ENCODE measurements at places on chromosomes 4 and X. TPM values are rescaled to one million over a fixed set of nuclear protein-coding genes. Genes with fewer than 3 reads are reported as not detected.

The BEX2 gene
- total RNA-seq = 0.46 TPM

The CISD2 gene
- total RNA-seq = 37.7 TPM

The FAT4 gene
- 0.27 TPM for total RNA-seq

The USP27X gene
- 7.2 TPM for total RNA-seq

The GASK1B gene
- total RNA-seq = 40.4 TPM

The TKTL2 gene
- not detected for total RNA-seq

The SPON2 gene
- 17.4 TPM for total RNA-seq

The NSUN7 gene
- not detected for total RNA-seq

The AMER1 gene
- total RNA-seq = 10.8 TPM

The H2BW2 gene
- not detected for total RNA-seq

The CXorf49 gene
- not detected for total RNA-seq

GRCh38 chr4:119984996-119985395 is 81.7 kb downstream of the MAD2L1 start:
- no peaks in the 10 kb centered on the region for H3K27me3 ChIP-seq
- no peaks in the 10 kb centered on the region for H3K36me3 ChIP-seq
- H3K27ac ChIP-seq = no peak overlapping the region
- H3K4me3 ChIP-seq = no peak overlapping the region
- DNase-seq = no peak
- H3K4me1 ChIP-seq = no peaks in the 10 kb centered on the region

DNA sequence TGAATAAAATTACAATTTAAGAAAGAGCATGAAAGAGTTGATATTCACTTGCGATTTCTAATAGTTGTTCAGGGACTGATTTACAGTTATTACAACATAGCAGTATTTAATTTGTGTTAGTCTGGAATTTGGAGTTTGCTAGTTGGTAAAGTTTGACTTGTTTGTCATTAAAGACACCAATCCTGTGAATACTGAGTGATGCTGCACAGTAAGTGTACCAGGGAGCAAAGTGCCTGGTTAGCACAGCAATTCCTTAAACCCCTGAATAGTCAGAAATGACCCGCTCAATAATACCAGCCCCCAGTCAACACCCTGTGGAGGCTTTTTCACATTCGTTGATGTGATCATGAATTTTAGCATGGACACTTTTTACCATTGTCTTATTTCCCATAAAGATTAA is 122.2 kb upstream of the GC start:
- no peak for DNase-seq
- no peaks in the 10 kb centered on the region for H3K4me1 ChIP-seq
- no peak overlapping the region for H3K4me3 ChIP-seq
- H3K36me3 ChIP-seq = no peaks in the 10 kb centered on the region
- H3K27me3 ChIP-seq = no peaks in the 10 kb centered on the region

GRCh38 chrX:17081968-17082367 is 135.5 kb downstream of the REPS2 start:
- no peaks in the 10 kb centered on the region for H3K4me1 ChIP-seq
- DNase-seq = no peak
- no peaks in the 10 kb centered on the region for H3K36me3 ChIP-seq
- H3K27me3 ChIP-seq = no peaks in the 10 kb centered on the region
- H3K4me3 ChIP-seq = no peak overlapping the region

GRCh38 chr4:157018920-157019490 is 47.4 kb upstream of the PDGFC start:
- no peak overlapping the region for H3K27ac ChIP-seq
- H3K27me3 ChIP-seq = no peaks in the 10 kb centered on the region
- no peaks in the 10 kb centered on the region for H3K4me1 ChIP-seq

- no peak for DNase-seq
- no peaks in the 10 kb centered on the region for H3K4me1 ChIP-seq
- H3K4me3 ChIP-seq = no peak overlapping the region
- H3K27ac ChIP-seq = no peak overlapping the region
- H3K36me3 ChIP-seq = no peaks in the 10 kb centered on the region
- H3K27me3 ChIP-seq = no peaks in the 10 kb centered on the region
Observed at GRCh38 chr4:150232029-150232428, 153.8 kb downstream of the DCLK2 start.

DNA sequence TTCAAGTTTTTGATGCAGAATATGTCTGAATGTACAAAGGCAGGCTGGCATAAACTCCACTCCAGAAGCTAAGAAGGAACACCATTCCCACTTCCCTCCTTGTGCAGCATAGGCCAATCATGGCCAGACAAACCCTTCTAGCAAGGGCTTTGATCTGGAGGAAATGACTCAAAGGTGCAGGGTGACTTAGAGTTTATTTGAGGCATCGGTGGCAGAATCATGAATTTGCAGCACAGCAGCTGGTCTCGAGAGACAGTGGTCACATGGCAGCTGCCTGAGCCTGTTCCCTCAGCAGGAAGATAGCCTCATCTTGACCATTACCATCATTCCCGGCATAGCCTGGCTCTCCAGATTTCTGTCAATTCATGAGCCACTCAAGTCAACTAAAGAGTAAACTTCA is 154.5 kb downstream of the ATP10D start:
- H3K27ac ChIP-seq = no peak overlapping the region
- H3K27me3 ChIP-seq = no peaks in the 10 kb centered on the region
- no peak for DNase-seq
- H3K4me1 ChIP-seq = no peaks in the 10 kb centered on the region
- H3K4me3 ChIP-seq = no peak overlapping the region

- H3K36me3 ChIP-seq = no peaks in the 10 kb centered on the region
- H3K4me1 ChIP-seq = no peaks in the 10 kb centered on the region
- H3K4me3 ChIP-seq = no peak overlapping the region
- H3K27me3 ChIP-seq = no peaks in the 10 kb centered on the region
- DNase-seq = no peak
- no peak overlapping the region for H3K27ac ChIP-seq
Observed at GRCh38 chrX:38878641-38879340, 77.5 kb downstream of the MID1IP1 start.

GRCh38 chrX:118250445-118250844 is 95.5 kb upstream of the WDR44 start:
- H3K27me3 ChIP-seq = no peaks in the 10 kb centered on the region
- H3K4me1 ChIP-seq = no peaks in the 10 kb centered on the region
- H3K36me3 ChIP-seq = no peaks in the 10 kb centered on the region
- H3K4me3 ChIP-seq = no peak overlapping the region
- DNase-seq = no peak
- H3K27ac ChIP-seq = no peak overlapping the region

- 0 out of 3 replicates have a peak, but pooled peaks cover 8% of the 10 kb centered on the region for H3K36me3 ChIP-seq
- H3K27ac ChIP-seq = no peak overlapping the region
- no peak for DNase-seq
- peaks cover 37% of the 10 kb centered on the region for H3K4me1 ChIP-seq
Observed at GRCh38 chrX:153333266-153333665, 687 bp upstream of the ZNF275 start.

GRCh38 chr4:149008415-149009025 is 566.3 kb upstream of the NR3C2 start:
- no peaks in the 10 kb centered on the region for H3K36me3 ChIP-seq
- no peaks in the 10 kb centered on the region for H3K4me1 ChIP-seq
- no peak overlapping the region for H3K4me3 ChIP-seq
- H3K27ac ChIP-seq = no peak overlapping the region

DNA sequence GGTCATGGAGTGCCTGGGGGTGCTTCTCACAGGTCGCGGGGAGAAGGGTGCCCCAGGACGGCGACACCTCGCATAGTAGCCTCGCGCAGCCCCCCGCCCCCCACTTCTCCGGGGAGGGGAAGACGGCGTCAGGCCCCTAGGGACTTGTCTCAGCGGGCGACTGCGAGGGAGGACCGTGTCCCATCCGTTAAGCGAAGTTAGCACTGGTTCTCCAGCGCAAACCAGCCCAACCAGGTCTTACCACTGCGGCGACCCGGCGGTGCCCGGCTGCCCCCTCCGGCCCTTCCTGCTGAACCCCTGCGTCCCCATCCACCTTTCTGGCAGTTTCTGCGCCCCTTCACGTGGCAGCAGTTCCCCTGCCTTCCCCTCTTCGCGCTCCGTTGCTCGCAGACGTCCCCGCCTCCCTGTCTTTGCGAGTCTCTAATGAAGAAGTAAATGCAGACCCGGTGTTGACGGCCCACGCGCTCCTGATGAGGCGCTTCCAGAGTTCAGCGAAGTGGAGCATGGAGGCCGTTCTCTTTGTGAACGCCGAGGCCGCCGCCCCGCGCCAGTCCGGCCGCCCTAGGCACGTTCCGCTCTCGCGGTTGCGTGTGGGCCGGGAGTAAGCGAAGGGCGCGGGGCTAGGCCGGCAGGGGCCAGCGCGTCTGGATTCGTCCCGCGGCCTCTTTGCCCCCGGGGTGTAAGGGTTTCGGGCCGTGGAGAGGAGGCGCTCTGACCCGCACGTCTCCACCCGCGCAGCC is 3.0 kb downstream of the SLIT2 start:
- H3K27me3 ChIP-seq = 0 out of 3 replicates have a peak, but pooled peaks cover 6% of the 10 kb centered on the region
- no peaks in the 10 kb centered on the region for H3K4me1 ChIP-seq
- no peaks in the 10 kb centered on the region for H3K36me3 ChIP-seq
- DNase-seq = no peak
- H3K27ac ChIP-seq = no peak overlapping the region

DNA sequence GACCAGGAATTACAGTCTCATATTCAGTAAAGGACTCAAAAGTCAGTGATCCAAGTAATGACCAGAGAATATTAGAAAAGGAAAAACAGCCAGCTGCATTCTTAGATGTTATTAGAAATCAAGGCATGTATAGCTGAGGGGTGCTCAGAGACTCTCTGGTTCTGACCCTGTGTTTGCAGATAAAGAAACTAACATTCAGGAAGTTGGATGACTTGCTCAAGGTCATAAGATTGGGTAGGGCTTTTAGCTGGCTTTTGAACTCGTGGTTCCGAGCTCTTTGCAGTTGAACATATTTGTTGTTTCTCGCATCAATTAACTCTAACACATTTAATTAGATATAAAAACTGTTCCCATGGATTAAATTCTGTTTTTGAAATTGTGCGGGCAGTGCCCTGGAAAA is 62.5 kb upstream of the ENPP6 start:
- H3K4me1 ChIP-seq = peaks cover 54% of the 10 kb centered on the region
- H3K4me3 ChIP-seq = no peak overlapping the region
- no peak for DNase-seq
- no peaks in the 10 kb centered on the region for H3K36me3 ChIP-seq

DNA sequence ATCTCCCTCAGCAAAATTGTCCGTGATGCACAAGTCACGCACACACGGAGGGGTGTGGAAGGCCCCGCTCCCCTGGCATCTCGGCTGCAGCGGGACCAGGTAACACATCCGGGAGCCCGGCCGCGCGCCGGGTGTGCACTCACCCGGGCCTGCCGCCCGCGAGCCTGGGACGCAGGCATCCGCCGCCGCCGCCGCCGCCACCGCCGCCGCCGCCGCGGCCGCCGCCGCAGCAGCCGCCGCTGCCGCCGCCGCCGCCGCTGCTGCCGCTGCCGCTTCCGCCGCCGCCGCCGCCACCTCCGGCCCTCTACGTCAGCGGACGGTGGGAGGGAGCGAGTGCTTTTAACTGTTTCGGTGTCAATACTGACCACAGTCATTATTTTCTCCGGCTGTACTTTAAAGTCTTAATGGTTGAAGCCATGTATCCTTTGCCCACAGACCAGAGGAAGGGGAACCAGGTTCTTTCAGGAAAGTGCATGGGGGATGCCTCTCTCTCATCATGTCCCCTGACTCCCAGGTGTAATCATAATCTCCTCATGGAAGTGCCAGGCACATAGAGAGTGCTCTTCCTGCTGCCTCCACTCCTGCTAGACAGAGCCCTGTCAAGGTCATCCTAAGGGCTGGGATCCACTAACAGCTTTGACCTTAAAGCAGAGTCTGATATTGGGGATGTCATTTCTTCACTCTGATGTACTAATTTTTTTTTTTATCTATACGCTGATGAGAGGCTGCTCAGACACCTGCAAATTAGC is 38.0 kb downstream of the MAGEE2 start:
- no peak overlapping the region for H3K27ac ChIP-seq
- no peaks in the 10 kb centered on the region for H3K4me1 ChIP-seq
- no peaks in the 10 kb centered on the region for H3K36me3 ChIP-seq
- no peaks in the 10 kb centered on the region for H3K27me3 ChIP-seq
- peak overlapping the region; percentile 47 for H3K4me3 ChIP-seq
- peak; percentile 1 for DNase-seq

DNA sequence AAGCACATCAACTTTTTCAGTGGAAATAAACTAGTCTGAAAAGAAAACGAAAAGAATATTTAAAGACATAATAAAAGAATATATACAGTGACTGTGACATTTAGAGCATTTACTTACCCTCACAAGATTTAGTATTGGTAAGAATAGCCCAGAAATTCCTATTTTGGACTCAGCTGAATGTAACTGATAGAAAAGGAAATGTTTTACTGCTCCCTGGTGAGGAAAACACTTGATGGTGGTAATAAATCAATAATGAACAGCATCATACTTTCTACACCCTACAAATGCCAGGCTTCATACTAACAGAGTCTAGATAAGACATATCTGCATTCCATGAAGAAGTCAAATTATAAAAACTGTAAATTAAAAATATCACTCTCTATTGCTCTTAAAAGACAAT is 753.5 kb upstream of the PCDH10 start:
- H3K27ac ChIP-seq = no peak overlapping the region
- no peaks in the 10 kb centered on the region for H3K36me3 ChIP-seq
- H3K4me1 ChIP-seq = no peaks in the 10 kb centered on the region
- no peak overlapping the region for H3K4me3 ChIP-seq
